Stimulated activated CD4-positive, alpha-beta T cell treated with anti-CD3 and anti-CD28 coated beads, Interleukin-12 subunit alpha, Interleukin-12 subunit beta, amount 100 ng/mL, for 24 hours (primary cell): ENCODE measurements at places on chromosomes 6 and 20.
A peak's percentile ranks its signal among the peaks of the same experiment; 100 is the strongest.

DNA sequence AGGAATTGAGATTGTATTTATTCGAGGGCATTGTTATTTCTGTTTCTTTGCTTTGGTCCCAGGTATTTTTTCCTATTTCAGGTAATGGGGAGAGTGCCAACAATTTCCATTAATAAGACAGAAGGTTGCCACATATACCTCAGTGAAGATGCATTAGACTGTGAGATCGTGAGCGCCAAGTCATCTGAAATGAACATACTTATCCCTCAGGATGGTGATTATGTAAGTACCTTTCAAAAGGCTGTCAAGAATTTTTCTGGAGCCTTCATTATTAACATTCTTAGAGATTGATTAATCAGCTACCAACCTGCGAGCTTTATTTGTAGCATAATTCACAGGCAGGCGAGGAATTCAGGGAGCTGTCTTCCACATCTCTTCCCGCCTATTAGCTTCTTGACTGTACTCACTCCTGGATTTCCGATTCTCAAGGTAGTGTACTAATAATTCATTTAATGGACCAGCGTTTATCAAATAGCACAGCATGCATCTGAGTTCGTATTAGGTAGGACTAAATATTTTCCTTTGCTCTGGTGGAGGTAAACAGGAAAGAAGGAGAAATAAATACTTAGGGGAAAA, 48.6 kb upstream of the FAM8A1 start:
- no peak for DNase-seq

- DNase-seq, result no peak
Observed at GRCh38 chr6:117280922-117281321, 15.6 kb downstream of the VGLL2 start.

- DNase-seq, result no peak
Observed at GRCh38 chr6:3747100-3747737, 4.3 kb downstream of the PXDC1 start.

GRCh38 chr6:129497481-129498441, 212.2 kb downstream of the ARHGAP18 start:
- no peak for DNase-seq

DNA sequence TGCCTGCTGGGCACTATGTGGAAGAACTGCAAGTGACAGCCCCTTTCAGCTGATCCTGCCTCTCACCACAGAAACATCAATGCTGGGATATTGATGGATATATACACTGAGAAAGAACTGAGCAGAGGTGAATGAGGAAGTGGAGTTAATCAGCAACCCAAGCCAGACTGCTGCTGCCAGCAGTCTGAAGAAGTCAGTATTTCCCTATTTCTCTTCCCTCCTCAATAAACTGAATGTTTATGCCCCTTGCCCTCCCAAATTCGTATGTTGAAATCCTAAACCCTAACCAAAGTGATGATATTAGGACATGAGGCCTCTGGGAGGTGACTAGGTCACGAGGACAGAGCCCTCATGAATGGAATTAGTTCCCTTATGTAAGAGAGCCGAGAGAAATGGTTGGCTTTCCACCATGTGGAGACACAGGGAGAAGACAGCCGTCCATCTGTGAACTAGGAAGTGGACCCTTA, 76.3 kb downstream of the CDK19 start:
- no peak for DNase-seq

- DNase-seq, result peak; percentile 51
Observed at GRCh38 chr6:150418827-150419594, 50.2 kb downstream of the IYD start.

- no peak for DNase-seq
Observed at GRCh38 chr6:49490633-49491032, 9.1 kb upstream of the GLYATL3 start.

- DNase-seq, result no peak
Observed at GRCh38 chr6:90939906-90940305, 353.0 kb upstream of the MAP3K7 start.

DNA sequence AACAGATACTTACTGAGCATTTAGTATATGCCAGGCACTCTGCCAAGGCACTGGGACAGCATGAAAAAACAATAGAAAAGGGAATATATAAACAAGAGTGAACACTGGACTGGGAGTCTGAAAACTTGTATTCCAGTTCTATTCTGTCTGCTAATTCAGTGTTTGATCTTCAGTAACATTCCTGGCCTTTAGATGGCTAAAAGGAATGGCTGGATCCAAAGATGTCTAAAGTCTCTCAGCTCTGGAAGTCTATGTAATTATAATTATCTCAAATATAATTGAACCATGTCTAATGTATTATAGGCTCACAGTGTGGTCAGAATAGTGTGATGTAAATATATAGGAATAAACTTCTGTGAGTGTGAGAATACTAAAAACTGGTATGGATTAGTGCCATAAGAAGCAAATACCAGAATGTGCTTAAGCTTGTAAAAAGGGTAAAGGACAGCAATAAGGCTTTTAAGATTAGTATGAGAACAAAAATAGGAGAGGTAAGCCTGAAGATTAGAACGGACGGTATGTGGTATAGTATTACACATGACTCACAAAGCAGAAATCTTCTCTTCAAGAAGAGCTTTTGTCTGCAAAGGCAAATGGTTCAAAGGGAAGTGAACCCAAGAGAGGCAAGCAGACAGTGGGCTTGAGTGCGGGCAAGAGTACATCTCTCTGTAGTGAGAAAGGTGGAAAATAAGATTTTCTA, 68.5 kb downstream of the TMEM200A start:
- no peak for DNase-seq

- DNase-seq, result no peak
Observed at GRCh38 chr6:37173493-37174195, 3.7 kb downstream of the PIM1 start.

DNA sequence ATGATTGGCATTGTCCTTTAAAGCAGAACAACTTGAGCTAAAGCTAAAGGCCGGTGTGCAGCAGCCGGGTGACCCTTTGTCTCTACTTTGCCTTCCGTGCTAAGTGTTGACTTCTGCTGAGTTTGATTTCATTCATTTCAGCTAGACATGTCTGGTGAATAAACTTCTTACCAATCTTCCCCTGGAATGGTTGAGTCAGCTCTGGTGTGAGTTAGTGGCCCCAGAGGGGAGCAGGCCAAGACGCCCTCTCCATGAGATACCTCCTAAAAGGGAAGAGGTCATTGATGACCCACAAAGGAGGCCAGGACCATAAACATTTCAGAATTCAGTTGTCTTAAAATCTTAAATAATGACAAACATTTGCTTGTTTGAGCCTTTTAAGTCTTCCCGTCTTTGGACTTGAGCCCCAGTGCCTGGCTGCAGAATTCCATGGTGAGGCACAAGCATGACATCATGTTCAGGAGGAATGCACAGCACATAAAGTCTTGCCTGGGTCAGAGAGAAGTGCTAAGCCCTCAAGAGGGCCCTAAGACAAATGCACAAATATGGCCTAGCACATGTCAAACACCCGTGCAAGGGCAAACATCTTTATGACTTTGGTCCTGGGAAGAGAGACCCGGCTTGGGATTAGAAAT, 96.3 kb upstream of the NEDD9 start:
- no peak for DNase-seq

GRCh38 chr6:42530296-42530695, 33.5 kb upstream of the UBR2 start:
- DNase-seq, result no peak

DNA sequence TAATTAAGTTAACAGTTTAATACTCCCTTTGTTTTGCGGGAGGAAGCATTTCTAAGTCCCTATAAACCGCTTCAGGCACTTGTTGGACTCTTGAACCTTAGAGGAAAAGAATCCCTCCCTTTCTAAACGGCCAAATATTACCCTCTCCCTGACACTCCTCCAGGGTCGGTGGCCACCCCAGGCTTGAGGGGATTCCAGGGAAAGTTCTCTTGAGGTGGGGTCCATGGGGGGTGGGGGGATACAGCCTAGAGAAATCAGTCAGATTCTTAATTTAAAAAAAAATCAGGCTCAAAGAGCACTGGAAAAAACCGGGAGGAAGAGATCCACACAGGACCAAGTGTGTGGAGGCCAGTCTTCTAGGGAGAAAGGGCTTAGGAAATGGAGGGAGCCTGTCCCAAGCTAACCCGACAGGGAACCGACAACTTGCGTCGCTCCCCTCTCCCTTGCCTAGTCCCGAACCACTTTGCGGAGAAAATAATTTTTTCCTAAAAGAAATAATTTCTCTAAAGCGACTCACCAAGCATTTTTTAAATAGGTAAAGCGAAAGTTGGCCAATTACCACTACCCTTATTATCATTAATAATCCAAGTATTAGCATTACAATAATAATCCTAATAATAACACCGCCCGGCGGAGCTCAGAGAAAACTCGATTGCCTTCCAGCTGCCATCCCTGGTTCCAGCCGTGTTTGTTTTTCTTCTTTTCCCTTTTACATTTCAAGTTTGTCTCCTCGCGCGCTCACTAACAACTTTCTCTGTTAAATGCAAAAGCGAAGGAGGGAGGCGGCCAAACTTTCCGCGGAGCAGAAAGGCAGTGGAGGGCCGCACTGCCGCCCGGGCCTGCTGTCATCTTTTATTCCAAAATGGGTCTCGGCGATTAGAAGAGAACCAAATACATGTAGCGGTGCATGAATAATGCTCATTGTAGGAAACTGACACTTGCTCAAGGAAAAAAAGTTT, 4.8 kb downstream of the NR2E1 start:
- DNase-seq, result no peak

GRCh38 chr6:45156075-45156474, 172.1 kb upstream of the RUNX2 start:
- no peak for DNase-seq

GRCh38 chr6:168272415-168273325, 46.9 kb downstream of the DACT2 start:
- no peak for DNase-seq

GRCh38 chr6:64266351-64266821, 630.8 kb downstream of the PHF3 start:
- DNase-seq, result no peak

DNA sequence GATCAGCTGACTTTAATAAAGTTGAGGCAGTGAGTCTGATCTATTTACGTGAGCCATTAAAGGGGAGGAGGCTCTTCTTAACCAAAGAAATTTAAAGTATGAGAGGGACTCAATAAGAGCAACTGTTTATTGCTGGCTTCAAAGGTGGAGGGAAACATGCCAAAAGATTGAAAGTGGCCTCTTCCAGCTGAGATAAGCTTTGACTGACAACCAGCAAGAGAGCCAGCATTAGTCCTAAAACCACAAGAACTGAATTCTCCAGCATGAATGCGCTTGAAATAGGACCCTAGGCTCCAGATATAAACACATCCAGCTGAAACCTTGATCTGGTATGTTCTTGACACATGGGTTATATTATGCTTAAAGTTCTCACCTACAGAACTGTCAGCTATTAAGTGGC, 123.1 kb upstream of the GJE1 start:
- DNase-seq, result no peak
